Prostate gland (tissue), 2 donors: ENCODE measurements at places on chromosomes 7 and 10.

DNA sequence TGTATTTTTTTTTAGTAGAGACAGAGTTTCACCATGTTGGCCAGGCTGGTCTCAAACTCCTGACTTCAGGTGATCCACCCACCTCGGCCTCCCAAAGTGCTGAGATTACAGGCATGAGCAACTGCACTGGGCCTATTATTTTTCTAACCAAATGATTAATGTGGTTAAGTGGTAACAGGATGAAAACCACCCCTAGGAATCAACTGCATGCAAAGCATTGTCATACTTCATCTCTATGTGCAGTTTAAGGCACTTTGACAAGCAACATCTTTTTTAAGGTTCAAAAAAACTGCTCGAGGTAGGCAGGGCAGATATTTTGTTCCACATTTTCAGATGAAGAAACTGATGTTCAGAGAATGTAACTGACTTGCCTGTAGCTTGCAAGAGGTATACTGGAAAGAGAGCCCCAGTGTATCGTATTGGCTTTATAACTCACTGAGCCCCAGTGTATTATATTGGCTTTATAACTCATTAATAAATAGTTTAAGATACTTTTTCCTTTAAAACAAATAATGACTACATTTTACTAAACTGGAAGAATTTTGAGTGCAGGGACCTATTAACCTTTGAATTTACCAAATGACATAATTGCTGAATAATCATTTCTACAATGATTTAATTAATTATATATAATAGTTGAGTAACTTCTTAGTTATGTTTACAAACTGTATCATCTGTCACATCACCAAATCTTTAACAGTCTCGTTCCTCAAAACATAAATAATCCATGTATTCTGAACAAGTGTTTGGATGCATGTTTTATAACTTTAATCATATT, 38.1 kb downstream of the RTKN2 start:
- no peak for DNase-seq

DNA sequence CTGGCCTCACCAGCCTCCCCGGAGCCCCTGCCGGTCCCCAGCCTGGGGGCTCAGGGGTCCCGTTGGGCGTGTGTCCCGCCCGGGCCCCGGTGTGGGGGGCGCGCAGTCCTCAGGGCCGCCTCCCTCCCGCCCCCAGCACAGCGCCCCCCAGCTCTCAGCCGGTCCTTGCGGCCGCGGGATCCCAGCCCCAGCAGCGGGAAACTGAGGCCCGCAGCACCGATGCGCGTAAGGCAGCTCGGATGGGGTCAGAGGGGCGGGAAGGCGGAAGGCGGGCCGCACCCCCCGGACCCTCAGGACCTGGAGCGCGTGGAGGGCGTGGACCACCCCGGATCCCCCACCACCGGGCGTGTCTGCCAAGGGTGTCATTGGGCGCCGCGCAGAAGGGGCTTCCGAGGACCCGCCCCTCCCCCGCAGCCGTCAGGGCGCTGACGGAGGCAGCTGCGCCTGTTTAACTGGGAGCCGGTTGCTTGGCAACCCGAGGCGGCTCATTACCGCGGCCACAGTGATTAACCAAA, 14.9 kb downstream of the UNCX start:
- DNase-seq = no peak

- DNase-seq = no peak
These were observed 89.2 kb upstream of the INHBA start for GRCh38 chr7:41792120-41792519.

DNA sequence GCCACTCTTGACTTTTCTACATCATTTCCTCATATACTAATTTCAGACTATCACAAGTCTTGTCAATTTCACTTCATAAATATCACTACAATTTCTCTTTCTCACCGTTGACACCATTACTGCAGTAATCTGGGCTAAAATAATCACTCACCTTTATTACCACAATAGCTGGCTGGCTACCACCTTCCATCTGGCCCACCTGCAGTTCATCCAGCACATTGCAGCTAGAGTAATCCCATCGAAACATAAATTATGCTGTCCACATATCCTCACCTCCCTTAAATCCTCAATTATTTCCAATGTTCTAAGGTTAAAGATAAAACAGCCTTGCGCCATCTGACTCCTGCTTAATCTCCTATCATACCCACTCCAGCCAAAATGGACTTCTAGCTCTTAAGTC, 16.0 kb downstream of the DGKB start:
- no peak for DNase-seq

- no peak for DNase-seq
These were observed 51.8 kb downstream of the TMEM209 start for GRCh38 chr7:130153211-130153908.

GRCh38 chr10:26861205-26861998, 644 bp upstream of the ABI1 start:
- DNase-seq = no peak

GRCh38 chr10:127410030-127410429, 139.1 kb upstream of the NPS start:
- DNase-seq = no peak

DNA sequence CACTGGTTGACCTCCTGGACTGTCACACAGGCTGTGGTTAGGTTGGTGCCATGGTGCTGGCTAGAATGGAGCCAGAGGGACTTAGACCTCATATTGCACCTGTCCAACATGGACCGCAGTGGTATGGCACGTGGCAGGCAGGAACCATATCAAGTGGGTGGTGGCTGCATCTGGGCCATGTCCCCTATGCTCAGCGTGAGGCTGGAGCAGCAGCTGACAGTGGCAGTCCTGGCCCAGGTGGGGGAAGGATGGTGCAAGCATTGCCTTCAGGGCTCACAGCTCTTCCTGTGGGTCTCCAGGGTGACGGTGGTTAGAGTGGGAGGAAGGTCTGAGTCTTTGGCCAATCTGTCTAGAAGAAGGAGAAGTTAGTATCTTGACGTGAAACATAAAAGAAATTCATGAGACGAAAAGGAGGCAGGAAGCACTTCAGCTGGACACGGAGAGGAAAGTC, 54.5 kb upstream of the PFKFB3 start:
- no peak for DNase-seq

DNA sequence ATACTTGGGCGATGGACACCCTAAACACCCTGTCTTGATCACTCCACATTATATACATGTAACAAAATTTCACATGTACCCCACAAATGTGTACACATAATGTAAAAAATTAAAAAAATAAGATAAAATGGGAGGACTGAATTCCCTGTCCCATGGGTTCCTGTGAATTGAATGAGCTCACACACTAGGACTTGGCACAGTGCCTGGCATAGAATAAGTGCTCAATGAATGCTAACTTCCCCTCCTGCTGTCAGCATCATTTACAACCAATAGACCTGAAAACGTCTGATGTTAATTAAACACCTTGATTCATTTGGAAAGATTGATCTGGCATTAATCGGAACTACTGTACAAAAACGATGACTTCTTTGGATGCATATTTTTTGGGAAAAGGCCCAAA, 117.3 kb upstream of the ZNF438 start:
- DNase-seq = no peak

GRCh38 chr7:78953090-78953489, 500.4 kb downstream of the MAGI2 start:
- no peak for DNase-seq

- DNase-seq = no peak
These were observed 105.6 kb downstream of the SVIL start for GRCh38 chr10:29529146-29529545.

- DNase-seq = no peak
These were observed 74.9 kb downstream of the ADCYAP1R1 start for GRCh38 chr7:31126976-31127375.

DNA sequence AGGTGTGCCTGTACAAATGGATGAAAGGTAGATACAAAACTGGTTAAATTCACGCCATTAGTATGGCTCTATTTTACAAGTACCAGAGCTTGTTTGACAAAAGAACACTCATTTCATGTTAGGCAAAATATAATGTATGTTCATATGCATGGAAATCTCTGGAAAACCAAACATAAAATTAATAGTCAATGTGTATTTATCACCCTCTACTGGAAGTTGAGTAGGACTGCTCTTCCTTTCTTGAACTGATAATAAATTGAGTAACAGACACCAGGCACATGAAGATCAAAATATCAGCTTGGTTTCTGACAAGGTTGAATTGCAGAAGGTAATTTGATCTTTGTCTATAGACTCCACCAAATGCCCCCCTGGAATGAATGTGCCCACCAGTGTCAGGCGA, 19.8 kb upstream of the AKR1B1 start:
- no peak for DNase-seq

DNA sequence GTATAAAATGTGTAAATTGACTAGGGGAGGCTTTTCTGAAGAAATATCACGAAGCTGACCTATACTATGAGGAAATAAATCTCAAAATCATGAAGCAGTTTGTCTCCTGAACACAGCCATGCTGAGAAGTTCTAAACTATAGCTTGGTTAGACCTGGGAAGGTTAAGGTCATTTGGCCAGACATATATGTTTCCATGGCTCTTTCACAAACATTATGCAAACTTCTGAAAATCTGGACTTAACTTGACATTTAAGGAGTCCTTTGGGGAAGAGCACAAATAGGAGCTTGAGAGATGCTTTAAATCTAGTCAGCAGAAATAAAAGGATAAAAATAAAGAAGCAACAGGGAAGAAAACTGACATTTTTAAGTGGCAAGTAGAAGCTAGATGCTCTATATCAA, 115.9 kb upstream of the MEOX2 start:
- no peak for DNase-seq

GRCh38 chr10:70272925-70273316, 10.9 kb downstream of the NPFFR1 start:
- no peak for DNase-seq

GRCh38 chr10:64011912-64012714, 490.9 kb downstream of the REEP3 start:
- no peak for DNase-seq
